Stimulated activated CD8-positive, alpha-beta memory T cell treated with anti-CD3 and anti-CD28 coated beads, Interleukin-4, amount 100 ng/mL, for 1 hour (primary cell): ENCODE measurements at places on chromosomes 3 and 15.

DNA sequence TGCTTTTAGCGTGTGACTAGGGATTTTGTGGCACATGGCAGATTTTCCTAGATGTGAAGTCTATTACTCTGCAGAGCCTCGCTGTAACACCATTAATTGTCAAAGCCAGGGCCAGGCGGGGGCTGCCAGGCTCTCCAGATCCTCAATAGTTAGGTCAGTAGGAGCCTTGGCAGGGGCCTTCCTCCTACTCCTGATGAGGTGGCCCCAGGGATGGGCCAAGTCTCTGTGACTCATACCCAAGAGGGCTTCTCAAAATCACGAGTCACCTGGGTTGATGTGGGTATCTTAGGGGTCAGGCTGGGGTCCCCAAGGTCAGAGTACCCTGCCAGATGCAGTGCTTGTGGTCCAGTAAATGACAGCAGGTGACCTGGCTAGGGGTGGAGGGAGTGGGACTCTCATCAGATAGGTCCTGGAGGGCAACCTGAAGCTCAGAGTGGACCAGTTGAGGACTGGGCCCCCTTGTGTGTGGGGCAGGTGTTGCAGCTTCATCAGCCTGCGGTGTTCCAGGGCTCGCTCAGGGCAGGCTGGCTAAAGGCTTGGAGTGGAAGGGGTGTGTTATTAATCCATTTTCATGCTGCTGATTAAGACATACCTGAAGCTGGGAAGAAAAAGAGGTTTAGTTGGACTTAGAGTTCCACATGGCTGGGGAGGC, 88.5 kb upstream of the MYZAP start:
- DNase-seq: no peak

GRCh38 chr3:63413523-63413922, 135.4 kb downstream of the SYNPR start:
- DNase-seq: no peak

DNA sequence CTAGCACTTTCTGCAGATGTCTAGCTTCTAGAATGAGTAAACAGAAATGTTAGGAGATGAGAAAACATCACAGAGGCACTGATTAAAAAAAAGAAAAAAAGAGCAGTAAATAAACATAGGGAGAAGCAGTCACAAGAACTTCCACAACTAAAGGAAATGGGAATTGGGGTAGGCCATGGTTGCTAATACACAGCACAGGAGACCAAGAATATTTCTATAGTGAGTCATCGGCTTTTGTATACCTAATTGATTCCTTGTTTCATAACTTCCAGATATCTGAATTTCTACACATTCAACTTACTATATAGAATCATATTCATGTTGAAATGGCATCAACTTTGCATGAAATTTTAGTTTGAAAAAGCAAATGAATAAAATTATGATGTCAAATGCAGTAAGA, 47.3 kb upstream of the TCF12 start:
- no peak for DNase-seq

DNA sequence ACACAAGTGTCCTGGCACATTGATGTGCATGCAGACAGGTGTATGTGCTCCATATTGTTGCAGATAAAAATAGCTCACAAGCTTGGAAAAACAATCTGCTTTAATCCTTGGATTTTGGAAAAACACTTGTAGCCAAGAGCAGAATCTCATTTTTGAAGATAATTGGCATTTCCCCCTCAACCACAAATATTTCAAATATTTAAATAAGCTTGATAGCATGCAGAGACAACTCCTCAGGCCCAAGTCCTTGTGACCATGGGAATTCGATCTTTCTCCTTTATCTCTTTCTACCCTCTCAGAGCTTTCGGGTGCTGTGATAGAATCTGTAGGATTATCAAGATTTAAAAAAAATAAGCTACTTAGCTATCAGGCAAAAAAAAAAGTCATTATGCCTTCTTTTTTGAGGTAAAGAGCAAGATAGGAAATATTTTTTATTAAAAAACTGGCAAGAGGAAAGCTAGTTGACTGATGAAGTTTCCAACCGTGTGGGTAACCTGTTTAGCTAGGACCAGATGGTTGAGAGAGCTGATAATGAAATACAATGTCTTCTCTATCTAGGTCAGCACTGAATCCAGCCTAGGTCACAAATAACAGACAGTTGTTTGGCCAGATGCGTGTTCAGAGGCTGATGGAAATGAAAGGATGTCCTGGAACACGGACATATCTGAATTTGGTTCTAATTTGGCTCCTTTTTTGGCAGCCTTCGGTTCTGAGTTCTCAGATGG, 54.9 kb upstream of the SNRK start:
- DNase-seq: no peak

- DNase-seq: no peak
Observed at GRCh38 chr3:45048244-45048643, 22.1 kb downstream of the CLEC3B start.
